Skin of body (tissue), 3 donors: ENCODE measurements at places on chromosomes 5 and 9.

- no peak for DNase-seq
These were observed 1084.0 kb upstream of the CDH18 start for GRCh38 chr5:21071986-21072385.

DNA sequence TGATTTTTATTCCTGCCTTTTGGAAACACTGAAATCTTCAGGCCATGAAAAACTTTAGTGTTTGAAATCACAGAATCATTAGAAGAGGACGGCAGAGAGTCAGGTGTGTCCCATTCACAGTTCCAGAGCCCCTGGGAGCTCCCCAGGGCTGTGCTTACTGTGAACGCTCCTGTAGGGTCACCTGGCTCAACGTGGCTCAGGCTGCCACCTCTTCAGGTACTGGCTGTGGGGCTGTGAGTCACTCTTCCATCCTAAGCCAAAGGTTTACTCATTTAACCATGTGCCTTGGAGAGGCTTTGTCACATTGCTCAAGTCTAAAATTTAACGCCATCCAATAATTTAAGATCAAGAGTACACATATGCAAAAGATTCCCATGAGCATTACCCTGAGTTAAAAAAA is 50.2 kb upstream of the FSTL4 start:
- DNase-seq: no peak

- no peak for DNase-seq
These were observed 653 bp downstream of the LHX3 start for GRCh38 chr9:136204145-136204805.

DNA sequence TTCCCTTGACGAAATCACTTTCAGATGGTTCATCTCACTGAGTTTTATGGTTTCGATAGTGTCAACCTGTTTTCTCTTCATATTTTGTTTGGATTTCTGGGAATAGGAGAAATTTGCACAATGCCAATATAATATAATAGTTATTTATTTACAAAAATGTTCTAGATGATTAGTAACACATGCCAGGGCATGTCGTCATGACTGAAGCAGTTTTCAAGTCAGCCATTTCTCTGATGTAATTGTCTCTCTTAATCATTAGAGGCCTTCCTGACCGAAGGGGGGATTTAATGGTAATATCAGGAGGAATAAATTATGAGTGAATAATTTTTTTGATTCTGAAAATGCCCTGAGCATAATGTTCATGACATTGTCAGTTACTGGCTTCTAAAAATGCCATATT is 246.5 kb upstream of the ATP10B start:
- no peak for DNase-seq

GRCh38 chr5:90613918-90614504 is 55.4 kb downstream of the ADGRV1 start:
- DNase-seq: no peak
